ENCODE measurements at places on chromosomes 2 and 18. TPM values are rescaled to one million over a fixed set of nuclear protein-coding genes. Genes with fewer than 3 reads are reported as not detected.

ICA1L gene
- total RNA-seq = 7.1 TPM

TDRD15 gene
- not detected for total RNA-seq

SPAST gene
- total RNA-seq = 24.8 TPM

PLEK gene
- total RNA-seq = not detected

NEURL3 gene
- total RNA-seq = not detected

PRPF40A gene
- 103 TPM for total RNA-seq

PLCL1 gene
- total RNA-seq = 1.6 TPM

SCYGR4 gene
- total RNA-seq = not detected

PDE1A gene
- 26.5 TPM for total RNA-seq

LGALSL gene
- total RNA-seq = 1.5 TPM

NT5DC4 gene
- not detected for total RNA-seq

CRYBA2 gene
- not detected for total RNA-seq

CFC1 gene
- not detected for total RNA-seq

TUBA3E gene
- total RNA-seq = not detected

KCTD1 gene
- 9.0 TPM for total RNA-seq

DNER gene
- 0.44 TPM for total RNA-seq

SLC5A7 gene
- total RNA-seq = not detected

FNDC4 gene
- 34.7 TPM for total RNA-seq

DSEL gene
- total RNA-seq = 156 TPM

LPIN1 gene
- total RNA-seq = 181 TPM

POTEJ gene
- not detected for total RNA-seq

FABP1 gene
- not detected for total RNA-seq

TMEM198 gene
- 2.3 TPM for total RNA-seq

DSC2 gene
- not detected for total RNA-seq

AMER3 gene
- total RNA-seq = not detected

INO80C gene
- total RNA-seq = 3.5 TPM

GAL3ST2 gene
- not detected for total RNA-seq

TMEM169 gene
- 0.29 TPM for total RNA-seq

IL1F10 gene
- total RNA-seq = not detected

IL1R1 gene
- 105 TPM for total RNA-seq

FSHR gene
- total RNA-seq = not detected

KCNJ3 gene
- not detected for total RNA-seq

METTL5 gene
- total RNA-seq = 63.6 TPM

LYPD1 gene
- 0.73 TPM for total RNA-seq

MBD1 gene
- total RNA-seq = 63.7 TPM

SERPINB4 gene
- not detected for total RNA-seq

CFAP65 gene
- not detected for total RNA-seq

HTR2B gene
- total RNA-seq = 9.8 TPM

CENPA gene
- total RNA-seq = 21.4 TPM

DLX1 gene
- total RNA-seq = 0.15 TPM

IL37 gene
- total RNA-seq = not detected

GKN1 gene
- not detected for total RNA-seq

ABCG5 gene
- not detected for total RNA-seq

GRB14 gene
- 0.29 TPM for total RNA-seq

HJURP gene
- total RNA-seq = 1.5 TPM

CD28 gene
- total RNA-seq = under 0.01 TPM

LYG1 gene
- total RNA-seq = 0.73 TPM
